Stimulated activated CD8-positive, alpha-beta memory T cell treated with anti-CD3 and anti-CD28 coated beads, Interleukin-4, amount 100 ng/mL, for 24 hours (primary cell): ENCODE measurements at places on chromosomes 5 and 9.
A peak's percentile ranks its signal among the peaks of the same experiment; 100 is the strongest.

GRCh38 chr9:137423514-137424291 is 510 bp downstream of the NOXA1 start:
- DNase-seq = no peak

GRCh38 chr5:78405829-78406750 is 45.7 kb downstream of the SCAMP1 start:
- DNase-seq = no peak

DNA sequence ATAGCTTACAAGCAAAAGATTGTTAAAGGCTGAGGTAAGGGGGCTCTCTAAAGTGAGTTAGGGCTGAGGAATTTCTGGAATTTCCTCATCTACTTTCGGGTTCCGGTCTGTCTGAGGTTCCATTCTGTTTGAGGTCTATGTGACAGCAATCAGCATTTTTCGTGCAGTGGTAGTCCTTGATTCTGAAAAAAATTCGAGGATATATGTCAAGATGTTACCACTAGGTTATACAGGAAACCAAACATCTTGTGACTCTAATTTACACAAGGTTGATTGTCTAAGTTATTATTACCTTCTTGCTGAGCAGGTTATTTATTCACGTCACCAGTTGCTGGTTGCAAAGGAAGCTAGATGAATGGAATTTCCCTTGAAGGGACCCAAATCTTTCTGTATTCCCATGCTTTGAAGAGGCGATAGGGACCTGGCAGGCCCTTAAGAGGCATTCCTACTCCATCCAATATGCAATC is 35.2 kb downstream of the RLN2 start:
- DNase-seq = no peak

DNA sequence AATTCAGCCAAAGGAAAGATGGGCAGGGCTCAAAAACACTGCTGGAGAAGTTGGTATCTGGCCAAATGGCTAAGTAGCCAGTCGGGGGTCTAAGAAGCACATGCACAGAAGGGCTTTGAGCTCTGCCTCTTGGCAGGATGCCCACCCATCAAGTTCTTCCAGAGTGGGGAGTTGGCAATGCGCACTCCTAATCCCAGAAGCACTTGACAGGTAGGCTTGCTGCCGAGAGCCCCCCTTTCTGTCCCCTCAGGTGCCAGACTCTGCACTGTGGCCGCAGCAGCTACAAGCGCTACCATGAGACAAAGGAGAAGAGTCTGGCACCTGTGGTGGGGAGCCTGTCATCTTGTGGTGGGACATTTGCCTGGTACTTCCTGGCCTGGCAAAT is 252.9 kb upstream of the SLC24A2 start:
- DNase-seq = no peak

DNA sequence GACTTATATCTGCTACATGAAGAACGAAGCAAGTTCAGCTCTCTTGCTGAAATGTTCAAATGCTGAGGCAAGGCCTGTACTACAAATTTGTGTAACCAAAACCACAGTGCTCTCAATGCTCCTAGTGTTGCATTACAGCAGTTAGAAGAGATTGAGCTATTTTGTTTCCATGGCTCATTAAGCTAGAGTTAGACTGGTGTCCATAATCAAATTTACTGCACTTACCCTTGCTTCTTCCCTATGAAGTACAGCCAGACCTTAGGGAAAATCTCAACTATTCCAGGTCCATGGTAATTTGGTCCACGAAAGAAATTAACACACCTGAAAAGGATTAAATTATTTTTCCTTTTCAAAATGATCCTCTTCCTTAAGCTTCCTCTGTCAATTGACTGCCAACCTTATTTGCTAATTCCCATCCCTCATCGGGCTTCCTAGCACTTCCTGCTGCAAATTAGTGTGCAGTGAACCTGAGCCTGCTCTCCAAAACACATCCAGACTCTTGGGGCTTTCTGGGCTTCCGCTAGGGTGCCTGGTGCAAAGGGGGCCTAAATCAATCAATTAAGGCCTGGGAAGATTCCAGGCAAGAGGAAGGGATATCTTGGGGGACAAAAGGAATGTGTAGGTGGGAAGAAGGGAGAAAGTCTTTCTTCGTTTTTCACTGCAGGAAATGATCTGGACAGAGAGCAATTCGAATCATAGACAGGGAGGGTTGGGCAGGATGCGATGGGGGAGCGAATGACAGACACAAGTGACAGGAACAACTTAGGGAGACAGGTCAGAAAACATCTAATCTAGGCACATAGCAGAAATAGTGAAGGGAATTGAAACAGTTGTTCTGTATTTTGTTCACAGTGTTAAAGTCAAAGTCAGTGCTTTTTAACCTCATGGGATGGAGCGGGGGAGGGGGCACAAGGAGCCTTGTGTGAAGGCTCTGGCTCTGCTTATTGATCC is 542.4 kb downstream of the RAB3C start:
- DNase-seq = no peak

DNA sequence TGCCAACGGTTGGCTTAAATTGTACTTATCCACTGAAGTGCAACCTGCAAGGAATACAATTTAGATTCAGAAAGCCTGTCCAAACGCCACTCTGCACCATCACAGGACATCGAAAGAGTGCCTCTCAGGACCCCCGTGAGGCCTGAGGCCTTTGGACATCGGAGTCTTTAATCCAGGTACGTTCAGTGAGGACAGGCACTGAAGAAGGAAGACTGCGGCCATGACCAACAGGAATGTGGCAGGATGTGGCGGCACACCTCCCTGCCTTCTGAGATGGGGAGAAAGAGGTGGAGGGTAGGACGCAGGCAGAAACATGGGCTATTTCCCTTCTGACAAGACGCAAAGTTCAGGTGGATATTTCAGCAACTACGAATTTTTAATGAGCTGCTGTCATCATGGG is 205.8 kb downstream of the FANCC start:
- DNase-seq = no peak

GRCh38 chr5:8306288-8306896 is 437.4 kb downstream of the MTRR start:
- no peak for DNase-seq

DNA sequence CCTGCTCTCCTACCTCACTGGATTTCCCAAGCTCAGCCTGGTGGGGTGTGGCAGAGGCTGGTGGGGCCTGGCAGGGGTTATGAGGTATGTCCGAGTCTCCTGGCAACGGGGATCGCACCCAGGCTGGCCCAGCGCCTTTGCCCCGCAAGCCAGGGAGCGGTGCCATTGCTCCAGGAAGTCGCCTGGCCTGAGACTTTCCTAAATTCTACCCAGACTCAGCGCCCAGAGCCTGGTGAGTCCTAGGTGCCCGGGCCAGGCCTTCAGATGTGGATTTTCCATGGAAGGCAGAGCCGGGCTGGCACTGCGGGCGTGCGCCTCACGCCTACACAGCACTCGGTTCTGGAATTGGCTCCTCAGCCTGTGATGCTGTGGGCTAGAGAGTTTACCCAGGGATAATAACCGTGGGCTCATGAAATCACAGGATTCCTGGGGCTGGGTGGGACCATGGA is 155.4 kb upstream of the COL5A1 start:
- DNase-seq = no peak

- DNase-seq = no peak
Measured at GRCh38 chr5:31688515-31689092, 49.7 kb downstream of the PDZD2 start.

DNA sequence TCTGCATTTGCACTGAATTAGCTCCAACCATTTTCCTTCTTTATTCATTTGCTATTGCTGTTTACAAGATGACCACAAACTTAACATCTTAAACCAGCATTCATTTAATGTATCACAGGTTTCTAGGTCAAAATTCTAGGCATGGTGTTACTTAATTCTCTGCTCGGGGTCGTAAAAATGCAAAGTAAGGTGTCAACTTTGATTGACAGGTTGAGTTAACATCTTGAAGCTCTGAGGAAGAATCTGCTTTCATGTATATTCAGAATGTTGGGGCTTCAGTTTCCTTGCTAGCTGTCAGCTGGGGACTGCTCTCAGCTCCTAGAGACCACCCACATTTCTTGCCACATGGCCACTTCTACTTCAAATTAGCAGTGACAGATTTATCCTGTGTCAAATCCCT is 348.7 kb upstream of the GRIN3A start:
- no peak for DNase-seq

GRCh38 chr5:138210985-138211384 is 2.1 kb downstream of the CDC23 start:
- no peak for DNase-seq

- peak; percentile 33 for DNase-seq
Measured at GRCh38 chr9:121353241-121354061, 16.6 kb downstream of the STOM start.

GRCh38 chr9:79880626-79881025 is 308.9 kb downstream of the TLE4 start:
- DNase-seq = no peak

- DNase-seq = no peak
Measured at GRCh38 chr9:2466703-2467102, 154.9 kb upstream of the VLDLR start.

- no peak for DNase-seq
Measured at GRCh38 chr9:113955076-113955752, 79.1 kb downstream of the ZNF618 start.

GRCh38 chr9:9286001-9286400 is 1326.8 kb downstream of the PTPRD start:
- no peak for DNase-seq

GRCh38 chr5:152884006-152884405 is 478.9 kb upstream of the NMUR2 start:
- no peak for DNase-seq

DNA sequence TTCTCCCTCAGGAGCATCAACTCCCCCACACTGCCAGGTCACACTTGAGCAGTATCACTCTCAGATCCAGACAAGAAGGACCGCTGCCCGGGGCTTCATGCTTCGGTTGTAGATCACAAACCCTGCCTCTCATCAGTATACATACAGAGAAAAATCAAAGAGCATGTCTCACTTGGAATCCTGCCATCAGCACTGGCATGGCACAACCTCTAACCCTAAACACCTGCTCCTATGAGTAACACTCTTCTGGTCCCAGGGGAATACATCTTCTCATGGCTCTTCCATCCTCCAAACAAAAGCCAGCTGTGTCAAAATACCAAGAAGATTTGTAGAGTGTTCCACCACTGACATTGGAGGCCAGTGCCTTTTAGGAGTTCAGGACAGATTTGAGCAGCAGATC is 84.8 kb upstream of the MIER3 start:
- no peak for DNase-seq

GRCh38 chr9:68672215-68672614 is 32.8 kb upstream of the PIP5K1B start:
- DNase-seq = no peak

GRCh38 chr5:175575301-175575700 is 82.6 kb upstream of the HRH2 start:
- no peak for DNase-seq
